ENCODE measurements at places on chromosomes 3 and 15.

GRCh38 chr3:191151653-191152052 lies 47.4 kb upstream of the OSTN start:
- no peak for DNase-seq

- DNase-seq, result peak; percentile 48
Measured at GRCh38 chr3:182567700-182568099, 225.6 kb upstream of the ATP11B start.

DNA sequence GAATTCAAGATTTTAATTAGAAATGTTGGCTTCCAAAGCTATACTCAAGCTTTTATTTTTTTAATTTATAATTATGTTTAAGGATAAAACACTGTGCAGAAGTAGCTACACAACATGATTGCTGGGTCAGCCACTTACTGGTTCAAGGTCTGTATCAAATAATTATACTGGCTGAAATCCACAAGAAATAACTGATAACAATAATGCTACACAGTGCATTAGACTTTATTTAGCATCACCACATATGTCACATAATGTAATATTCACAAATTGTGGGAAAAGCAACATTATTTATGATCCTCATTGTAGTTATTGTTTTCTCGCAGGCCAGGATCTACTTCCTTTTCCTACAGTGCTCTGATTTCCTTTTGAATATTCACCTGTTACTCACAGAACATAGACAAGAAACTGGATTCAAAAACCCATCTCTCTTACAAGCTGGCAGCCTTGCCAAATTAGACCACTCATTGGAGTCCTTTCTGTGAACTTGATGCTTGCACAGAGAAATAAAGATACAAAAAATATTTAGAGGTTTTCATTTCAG lies 161.7 kb downstream of the MECOM start:
- DNase-seq, result no peak

DNA sequence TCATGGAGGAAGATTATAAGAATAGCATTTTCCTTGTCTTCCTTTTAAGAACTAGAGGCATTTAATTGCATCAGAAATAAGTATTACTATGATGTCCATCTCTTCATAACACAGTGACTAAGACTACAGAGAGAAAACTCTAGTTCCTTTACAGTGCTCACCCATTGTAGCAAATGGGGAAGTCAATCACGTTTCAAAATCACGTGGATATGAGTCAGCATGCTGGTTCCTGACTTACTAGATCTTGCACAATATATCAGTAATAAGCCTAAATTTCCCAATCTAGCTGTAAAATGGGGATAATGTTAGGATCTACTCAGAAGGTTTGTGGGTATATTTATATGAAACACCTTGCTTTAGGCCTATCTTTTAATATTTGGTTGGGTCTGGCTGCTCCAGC lies 254.8 kb upstream of the EOMES start:
- peak; percentile 18 for DNase-seq

All from M059J (cell line).